ENCODE measurements at places on chromosomes 11 and 22. TPM values are rescaled to one million over a fixed set of nuclear protein-coding genes. Genes with fewer than 3 reads are reported as not detected.

The BAIAP2L2 gene
- total RNA-seq, result 0.40 TPM

The IPO7 gene
- 100 TPM for total RNA-seq

The JAML gene
- total RNA-seq, result 0.79 TPM

The C22orf23 gene
- 0.77 TPM for total RNA-seq

The CCDC89 gene
- total RNA-seq, result 5.9 TPM

The TRPT1 gene
- total RNA-seq, result 27.0 TPM

The RIC3 gene
- 30.2 TPM for total RNA-seq

The ABTB2 gene
- 1.2 TPM for total RNA-seq

The PTPN5 gene
- 0.68 TPM for total RNA-seq

The TRABD gene
- total RNA-seq, result 25.1 TPM

The TUBA8 gene
- total RNA-seq, result 1.6 TPM

The MS4A7 gene
- 30.1 TPM for total RNA-seq

The GAL3ST3 gene
- 3.3 TPM for total RNA-seq

The OR52E8 gene
- not detected for total RNA-seq

The KRTAP5-2 gene
- total RNA-seq, result not detected

The GTSE1 gene
- total RNA-seq, result 0.18 TPM

The SUN2 gene
- 311 TPM for total RNA-seq

The CD44 gene
- total RNA-seq, result 19.7 TPM

The GAL gene
- total RNA-seq, result not detected

The SEC14L6 gene
- 2.5 TPM for total RNA-seq

The ROBO4 gene
- total RNA-seq, result 22.0 TPM

The MYOD1 gene
- total RNA-seq, result not detected

The H19 gene
- 1,654 TPM for total RNA-seq

The SLC6A5 gene
- total RNA-seq, result not detected

The USH1C gene
- total RNA-seq, result not detected

The CDKN1C gene
- 158 TPM for total RNA-seq

The OR51B4 gene
- total RNA-seq, result not detected

The OR51E2 gene
- not detected for total RNA-seq

The SEPTIN5 gene
- 25.4 TPM for total RNA-seq

The CNGA4 gene
- 0.38 TPM for total RNA-seq

The C22orf31 gene
- total RNA-seq, result 0.92 TPM

The NRXN2 gene
- total RNA-seq, result 64.1 TPM

The TMEM258 gene
- 119 TPM for total RNA-seq

The RBMXL2 gene
- total RNA-seq, result not detected

The DAGLA gene
- total RNA-seq, result 1.5 TPM

The PC gene
- 27.5 TPM for total RNA-seq

The ANGPTL5 gene
- total RNA-seq, result 16.8 TPM

The OR2D3 gene
- total RNA-seq, result not detected

The INPP5J gene
- 3.1 TPM for total RNA-seq

The PANX3 gene
- not detected for total RNA-seq

The MUC6 gene
- total RNA-seq, result 0.46 TPM

The OR5A1 gene
- not detected for total RNA-seq

The CHRDL2 gene
- total RNA-seq, result not detected

The MCHR1 gene
- total RNA-seq, result 1.4 TPM

The TCN2 gene
- total RNA-seq, result 23.0 TPM

The MS4A4A gene
- total RNA-seq, result 6.2 TPM

The TSPAN32 gene
- total RNA-seq, result not detected

The PHLDA2 gene
- total RNA-seq, result 1.7 TPM
